Pulmonary artery endothelial cell (primary cell): ENCODE measurements at places on chromosomes 1 and 21. TPM values are rescaled to one million over a fixed set of nuclear protein-coding genes. Genes with fewer than 3 reads are reported as not detected.

DNA sequence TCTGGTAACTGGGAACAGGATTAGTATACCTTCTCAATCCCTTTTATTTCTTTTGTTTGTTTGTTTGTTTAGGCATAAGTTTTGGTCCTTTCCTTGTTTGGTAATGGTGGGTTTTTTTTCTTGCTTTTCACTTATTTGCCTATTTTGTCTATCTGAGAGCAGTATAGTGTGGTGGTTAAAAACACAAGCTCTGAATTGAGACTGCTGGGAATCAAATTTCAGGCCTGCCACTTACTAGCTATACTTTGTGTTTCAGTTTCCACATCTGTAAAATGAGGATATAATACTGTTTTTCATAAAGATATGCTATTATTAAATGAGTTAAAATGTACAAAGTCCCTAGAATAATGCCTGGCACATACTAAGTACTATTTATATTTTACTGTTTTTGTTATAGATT, 81.6 kb upstream of the IVNS1ABP start:
- no peak for DNase-seq

GRCh38 chr21:28687586-28687985, 305.1 kb downstream of the LTN1 start:
- no peak for DNase-seq

DNA sequence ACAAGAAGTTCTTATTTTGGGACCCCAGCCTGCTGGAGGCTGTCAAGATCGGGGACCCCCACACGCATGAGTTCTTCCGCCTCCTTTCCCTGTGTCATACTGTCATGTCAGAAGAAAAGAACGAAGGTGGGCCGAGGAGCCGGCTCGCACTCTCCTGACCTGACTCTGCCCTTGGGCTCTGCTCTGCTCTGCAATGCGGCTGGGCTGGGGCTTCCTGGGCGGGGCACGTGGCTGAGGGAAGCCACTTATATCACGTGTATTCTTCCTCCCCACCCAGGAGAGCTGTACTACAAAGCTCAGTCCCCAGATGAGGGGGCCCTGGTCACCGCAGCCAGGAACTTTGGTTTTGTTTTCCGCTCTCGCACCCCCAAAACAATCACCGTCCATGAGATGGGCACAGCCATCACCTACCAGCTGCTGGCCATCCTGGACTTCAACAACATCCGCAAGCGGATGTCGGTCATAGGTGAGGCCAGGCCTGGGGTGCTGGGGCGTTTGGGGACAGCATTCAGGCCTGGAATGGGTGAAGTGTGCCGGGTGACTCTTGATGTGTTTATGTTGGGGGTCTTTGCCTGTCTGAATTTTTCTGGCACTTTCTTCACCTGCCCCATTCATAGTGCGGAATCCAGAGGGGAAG, 17.6 kb downstream of the ATP8B2 start:
- DNase-seq, result no peak

DNA sequence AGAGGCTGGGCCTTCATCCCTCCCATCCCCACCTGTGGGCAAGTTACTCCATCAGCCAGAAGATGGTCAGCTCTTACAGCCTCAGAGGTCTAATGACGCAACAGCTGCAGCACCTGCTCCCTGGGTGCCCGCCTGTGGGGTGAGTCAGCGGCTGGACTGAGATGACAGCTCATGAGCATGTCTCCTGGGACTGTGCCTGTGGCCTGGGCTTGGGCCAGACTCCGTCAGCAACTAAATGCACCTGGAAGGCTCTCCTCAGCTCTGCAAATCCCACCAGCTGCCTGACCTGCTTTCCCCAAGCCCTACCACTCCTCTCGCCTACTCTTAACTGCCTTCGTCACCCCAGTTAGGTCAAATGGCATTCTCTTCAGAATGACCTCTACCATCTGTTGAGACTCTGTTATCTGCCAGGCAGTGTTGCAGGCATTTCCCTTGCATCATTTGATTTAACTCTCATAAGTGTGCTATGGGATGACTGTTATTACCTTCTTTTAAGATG, 47.7 kb downstream of the ETS2 start:
- DNase-seq, result peak; percentile 84

- no peak for DNase-seq
Measured at GRCh38 chr1:214107322-214108096, 119.7 kb downstream of the PROX1 start.

The TEDDM1 gene
- not detected in 2 replicates for total RNA-seq
